ENCODE measurements at places on chromosomes 2 and 18.

- no peak for DNase-seq
These were observed 25.0 kb upstream of the ARL5A start for GRCh38 chr2:151853070-151853758.

- DNase-seq: no peak
These were observed 49.0 kb downstream of the ACTR2 start for GRCh38 chr2:65276609-65277008.

DNA sequence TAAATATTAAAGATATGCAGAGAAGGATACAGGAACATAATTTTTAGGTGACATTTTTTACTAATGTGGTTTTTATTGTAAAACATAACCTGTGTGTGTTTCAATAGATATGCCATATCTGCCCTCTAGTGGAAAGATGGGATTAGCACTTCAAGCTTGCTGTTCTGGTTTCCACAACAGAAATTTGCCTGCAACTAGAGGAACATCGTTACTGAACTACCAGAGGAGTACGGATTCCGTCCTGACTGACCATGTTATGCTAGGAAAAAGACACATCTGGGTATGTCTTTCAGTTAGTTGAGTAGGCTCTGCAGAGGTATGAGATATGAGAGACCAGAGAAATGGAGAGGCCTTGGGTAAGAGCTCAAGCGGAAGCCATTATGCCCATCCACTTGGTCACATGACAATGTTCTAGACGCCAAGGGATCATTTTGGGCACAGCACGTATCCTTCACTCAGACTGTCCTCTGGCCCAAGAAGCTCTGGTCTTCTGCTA, 104.9 kb downstream of the MBD2 start:
- peak; percentile 57 for DNase-seq

- DNase-seq: no peak
These were observed 352.7 kb downstream of the ARL6IP6 start for GRCh38 chr2:153071090-153071489.

DNA sequence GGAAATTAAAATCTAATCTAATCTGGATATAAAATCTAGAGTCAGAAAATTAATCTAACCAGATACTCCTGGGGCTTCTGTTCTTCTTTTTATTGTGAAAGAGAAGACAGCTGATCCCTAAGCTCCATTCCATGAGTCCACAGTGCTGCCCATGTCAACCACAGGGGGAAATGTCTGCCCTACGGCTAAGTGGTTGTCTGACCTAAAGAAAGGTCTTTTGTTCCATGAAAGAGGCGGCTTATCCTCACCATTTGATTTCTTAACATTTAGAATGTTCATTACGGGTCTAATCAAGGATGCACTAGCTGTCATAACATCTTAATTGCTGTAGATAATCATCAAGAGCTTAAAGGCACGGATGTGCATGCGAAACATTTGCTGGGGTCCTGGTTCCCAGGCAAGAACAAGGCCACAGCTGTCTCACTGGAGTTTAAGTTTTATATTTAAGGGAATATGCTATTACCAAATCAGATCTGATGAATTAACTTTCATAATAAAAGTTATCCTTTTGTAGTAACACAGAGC, 162.6 kb downstream of the PAX3 start:
- DNase-seq: no peak

DNA sequence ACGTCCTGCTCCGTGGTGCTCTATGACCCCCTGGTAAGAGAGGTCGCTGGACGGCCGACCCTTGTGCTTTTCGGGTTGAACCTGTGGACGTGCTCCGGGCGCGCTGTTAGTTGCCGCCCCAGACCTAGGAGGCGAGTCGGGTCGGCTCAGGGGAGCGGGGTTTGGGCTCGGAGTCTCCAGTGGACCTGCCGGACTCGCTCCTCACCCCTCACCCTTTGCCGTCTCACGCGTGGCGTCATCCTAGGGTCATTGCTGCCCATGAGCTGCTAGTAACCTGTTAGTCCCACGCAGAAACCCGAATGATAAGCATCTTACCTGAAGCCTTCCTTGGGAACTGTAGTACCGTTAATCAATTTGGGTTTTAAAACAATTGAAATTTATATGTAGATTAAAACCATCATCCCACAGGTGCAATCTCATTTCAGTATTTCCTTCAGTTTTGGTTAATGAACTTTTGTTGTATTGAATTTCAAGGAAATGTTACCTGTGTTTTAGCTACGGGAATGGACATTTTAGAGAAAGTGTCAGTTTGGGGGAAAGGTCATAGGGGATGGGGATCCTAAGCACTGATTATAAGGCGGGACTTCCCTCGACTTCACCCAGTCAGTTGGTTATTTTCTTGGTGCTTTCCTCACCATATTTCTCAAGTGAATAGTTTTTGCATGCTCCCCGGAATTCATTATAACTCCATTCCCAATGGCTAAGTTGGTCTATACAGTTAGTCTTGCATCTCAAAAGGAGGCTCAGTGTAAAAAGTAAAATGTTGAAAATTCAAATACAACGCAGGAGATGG, 536 bp downstream of the ELP2 start:
- no peak for DNase-seq

GRCh38 chr2:101985101-101985792, 6.5 kb upstream of the IL1R2 start:
- no peak for DNase-seq

DNA sequence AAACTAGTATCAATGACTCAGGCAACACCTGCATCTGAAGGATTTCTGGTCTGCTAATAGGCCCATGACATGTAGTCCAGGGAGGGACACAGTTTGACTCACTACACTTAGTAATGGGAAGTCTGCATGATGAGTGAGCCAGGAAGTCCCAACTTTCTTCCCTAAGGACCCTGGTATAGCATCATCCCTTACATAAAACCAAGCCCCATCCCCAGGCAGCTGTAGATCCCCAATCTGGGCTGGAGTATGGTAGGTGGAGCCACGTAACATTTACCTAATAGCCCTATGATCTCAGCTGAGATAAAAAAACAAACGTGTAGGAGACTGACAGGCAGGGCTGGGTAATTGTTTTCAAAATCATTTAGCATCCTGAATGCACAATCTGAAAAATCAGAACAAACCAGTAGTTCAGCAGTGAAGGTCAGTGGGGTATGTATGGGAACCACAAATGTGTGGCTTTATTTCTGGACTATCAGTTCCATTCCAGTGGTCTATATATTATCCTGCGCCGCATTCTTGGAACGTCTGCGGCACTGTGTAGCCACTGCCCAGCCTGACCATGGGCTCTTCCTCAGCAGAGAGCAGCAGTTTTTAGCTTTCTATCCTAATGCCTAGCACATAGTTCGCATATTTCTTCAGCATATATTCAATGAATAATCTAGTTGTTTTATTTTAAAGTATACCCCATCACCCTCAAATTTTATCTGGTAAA, 33.5 kb downstream of the EPB41L3 start:
- DNase-seq: no peak

GRCh38 chr18:42114310-42114943, 159.4 kb downstream of the PIK3C3 start:
- DNase-seq: peak; percentile 16
